Muscle of arm (tissue), 14 donors: ENCODE measurements at places on chromosomes 3 and 15. TPM values are rescaled to one million over a fixed set of nuclear protein-coding genes. Genes with fewer than 3 reads are reported as not detected.

The DPPA4 gene
- 2.0 TPM for polyA plus RNA-seq

The GPR160 gene
- 2.1 TPM for polyA plus RNA-seq

The B3GALNT1 gene
- polyA plus RNA-seq, result 23.3 TPM

The MRPL3 gene
- 81.0 TPM for polyA plus RNA-seq

The TLR9 gene
- polyA plus RNA-seq, result 0.11 TPM
